ENCODE measurements at places on chromosomes 13 and 19.

GRCh38 chr13:27011661-27012060 is 159.9 kb downstream of the USP12 start:
- no peak for DNase-seq

GRCh38 chr13:110218581-110219201 is 88.3 kb downstream of the COL4A1 start:
- no peak for DNase-seq

DNA sequence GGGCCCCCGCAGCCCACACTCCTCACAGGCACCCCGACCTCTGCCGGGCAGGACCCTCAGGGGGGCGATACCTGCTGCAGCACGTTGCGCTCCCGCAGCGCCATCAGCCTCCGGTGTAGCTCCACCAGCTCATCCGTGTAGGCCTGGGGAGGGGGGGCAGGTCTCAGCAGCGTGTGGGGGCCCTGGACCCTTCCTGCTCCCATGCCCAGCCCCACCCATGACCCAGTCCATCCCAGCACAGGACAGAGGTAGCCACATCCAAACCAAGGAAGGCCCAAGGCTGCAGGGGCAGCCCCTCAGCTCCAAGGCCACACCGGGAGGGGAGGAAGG is 66.5 kb downstream of the MLLT1 start:
- no peak for DNase-seq

- no peak for DNase-seq
These were observed 650.8 kb upstream of the PCDH9 start for GRCh38 chr13:67880916-67881315.

DNA sequence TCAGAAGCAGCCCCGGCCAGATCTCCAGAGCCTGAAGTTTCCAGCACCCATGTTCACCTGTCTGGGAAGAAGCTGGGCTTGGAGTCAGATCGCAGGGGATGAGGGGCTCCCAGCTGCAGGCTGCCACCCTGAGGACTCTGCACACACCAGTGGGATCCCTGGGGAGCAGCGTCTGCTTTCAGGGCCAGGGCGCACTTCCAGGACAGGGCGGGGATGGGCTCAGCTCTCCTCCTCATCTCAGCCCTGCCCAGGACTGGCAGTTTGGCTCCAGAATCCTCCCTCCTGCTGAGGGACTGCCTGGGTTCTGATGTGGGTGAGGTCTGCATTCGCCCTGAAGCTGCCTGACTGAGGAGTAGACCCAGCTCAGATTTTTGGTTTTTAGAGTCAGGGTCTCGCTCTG is 3.5 kb downstream of the SLC7A9 start:
- no peak for DNase-seq

DNA sequence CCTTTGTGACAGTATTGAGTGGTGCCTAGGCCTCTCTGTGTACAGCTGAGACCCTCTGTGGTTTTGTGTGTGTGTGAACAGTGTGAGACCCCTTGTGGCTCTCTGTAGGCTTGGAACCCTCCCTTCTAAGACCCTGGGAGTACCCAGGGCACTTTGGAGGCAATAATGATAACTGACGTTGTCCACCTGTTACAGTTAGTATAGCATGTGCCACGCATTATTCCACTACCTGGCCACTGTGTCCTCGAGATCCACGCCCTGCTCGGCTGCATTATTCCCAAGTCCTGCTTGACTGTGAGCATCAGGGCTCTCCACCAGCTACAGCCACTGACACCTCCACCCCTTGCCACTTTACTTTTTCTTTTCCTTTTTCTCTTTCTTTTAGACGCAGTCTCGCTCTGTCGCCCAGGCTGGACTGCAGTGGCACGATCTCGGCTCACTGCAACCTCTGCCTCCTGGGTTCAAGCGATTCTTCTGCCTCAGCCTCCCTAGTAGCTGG is 2.0 kb downstream of the GRAMD1A start:
- DNase-seq, result no peak

- no peak for DNase-seq
These were observed 149.8 kb downstream of the PCDH9 start for GRCh38 chr13:67080351-67080750.

DNA sequence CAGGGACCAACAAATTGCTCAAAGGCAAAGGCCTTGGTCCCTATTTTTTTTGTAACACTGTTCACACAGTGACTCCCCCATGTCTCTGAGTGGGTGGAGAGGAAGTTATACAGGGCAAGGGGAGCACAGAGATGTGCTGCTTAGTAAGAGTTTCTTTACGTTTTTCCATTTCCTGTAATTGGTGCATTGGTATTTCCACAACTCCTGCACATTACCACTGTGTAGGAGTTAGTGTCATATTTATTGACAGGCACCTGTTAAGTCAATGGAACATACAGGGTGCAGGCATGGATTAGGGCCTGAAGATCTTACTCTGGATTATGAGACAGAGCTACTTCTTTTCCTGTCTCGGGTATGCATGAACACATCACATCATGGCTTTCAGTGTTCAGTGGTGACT is 45.2 kb downstream of the SOX21 start:
- DNase-seq, result no peak

GRCh38 chr13:72657379-72657778 is 70.0 kb downstream of the MZT1 start:
- DNase-seq, result no peak

DNA sequence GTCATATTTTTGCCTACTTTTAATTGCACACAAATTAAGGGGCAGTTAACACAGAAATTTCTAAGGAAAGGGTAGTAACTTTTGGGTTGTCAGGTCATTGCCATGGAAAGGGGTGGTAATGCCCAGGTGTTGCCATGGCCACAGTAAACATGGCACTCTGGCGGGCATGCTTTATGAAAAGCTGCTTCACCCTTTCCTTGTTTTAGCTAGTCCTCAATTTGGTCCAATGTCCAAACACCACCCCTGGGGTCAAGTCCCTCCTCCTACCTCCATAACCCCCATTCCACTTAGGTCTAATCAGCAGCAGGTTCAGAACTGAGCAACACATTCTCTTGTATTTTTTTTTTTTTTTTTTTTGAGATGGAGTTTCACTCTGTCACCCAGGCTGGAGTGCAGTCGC is 6.6 kb downstream of the FFAR2 start:
- DNase-seq, result no peak

GRCh38 chr19:10453852-10454251 is 33.5 kb downstream of the PDE4A start:
- no peak for DNase-seq

- no peak for DNase-seq
These were observed 302.7 kb downstream of the DNAJC15 start for GRCh38 chr13:43326100-43326499.

DNA sequence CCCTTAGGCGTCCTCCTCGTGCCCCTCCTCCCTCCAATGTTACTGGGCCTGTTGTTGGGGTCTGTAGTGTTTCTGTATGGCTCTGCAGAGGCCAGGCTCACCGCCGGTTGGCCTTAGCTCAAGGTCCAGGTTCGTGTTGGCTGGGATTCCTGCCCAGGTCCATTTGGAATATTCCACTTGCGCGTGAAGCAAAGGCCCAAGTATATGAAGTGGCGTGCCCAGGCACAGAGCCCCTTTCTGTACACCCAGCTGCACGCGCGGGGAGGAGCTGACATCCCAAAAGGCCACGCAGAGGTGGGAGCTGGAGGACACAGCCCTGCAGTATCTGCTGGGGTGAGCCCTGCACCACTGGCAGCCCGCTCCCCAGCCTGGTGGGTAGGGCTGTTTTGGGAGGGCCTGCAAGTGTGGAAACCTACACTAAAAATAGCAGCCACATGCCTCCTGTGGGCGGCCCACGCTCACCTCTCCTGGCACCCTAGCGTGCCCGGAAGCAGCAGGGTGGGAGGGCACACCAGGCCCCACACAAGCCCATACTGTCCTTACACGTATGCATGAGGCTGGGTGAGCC is 30.2 kb downstream of the CRTC1 start:
- no peak for DNase-seq
